Calu3 (cell line): ENCODE measurements at places on chromosomes 11 and 22.

DNA sequence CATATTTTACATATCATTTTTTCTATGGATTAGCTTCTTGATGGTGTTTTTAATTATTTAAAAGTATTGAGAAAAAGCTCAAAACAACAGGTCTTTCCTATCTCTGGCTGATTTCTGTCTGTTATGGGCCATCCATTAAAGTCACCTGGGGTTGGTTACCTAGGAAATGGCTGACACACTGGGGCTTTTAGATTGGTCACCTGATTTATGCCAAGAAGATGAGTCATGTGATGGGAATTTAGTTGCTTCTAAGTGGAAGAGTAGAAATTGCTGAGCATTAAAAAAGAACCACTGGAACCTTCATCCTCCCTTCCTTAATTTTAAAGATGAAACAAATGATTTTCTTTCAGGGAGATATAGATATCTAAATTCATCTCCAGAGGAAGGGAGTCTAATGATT lies 48.8 kb upstream of the LARGE1 start:
- no peaks in the 10 kb centered on the region for H3K36me3 ChIP-seq
- H3K4me1 ChIP-seq: no peaks in the 10 kb centered on the region
- peak; percentile 1 for DNase-seq
- no peak overlapping the region for H3K4me3 ChIP-seq
- no peak overlapping the region for H3K27ac ChIP-seq
- no peaks in the 10 kb centered on the region for H3K27me3 ChIP-seq

- no peak for DNase-seq
- no peaks in the 10 kb centered on the region for H3K27me3 ChIP-seq
- no peak overlapping the region for H3K27ac ChIP-seq
- no peak overlapping the region for H3K4me3 ChIP-seq
- no peaks in the 10 kb centered on the region for H3K4me1 ChIP-seq
These were observed 179.4 kb upstream of the SNX19 start for GRCh38 chr11:131095511-131096185.

GRCh38 chr11:22169833-22170232 lies 23.1 kb upstream of the ANO5 start:
- H3K4me1 ChIP-seq: no peaks in the 10 kb centered on the region
- no peaks in the 10 kb centered on the region for H3K36me3 ChIP-seq
- no peak overlapping the region for H3K27ac ChIP-seq
- DNase-seq: no peak
- no peak overlapping the region for H3K4me3 ChIP-seq
- H3K27me3 ChIP-seq: no peaks in the 10 kb centered on the region

DNA sequence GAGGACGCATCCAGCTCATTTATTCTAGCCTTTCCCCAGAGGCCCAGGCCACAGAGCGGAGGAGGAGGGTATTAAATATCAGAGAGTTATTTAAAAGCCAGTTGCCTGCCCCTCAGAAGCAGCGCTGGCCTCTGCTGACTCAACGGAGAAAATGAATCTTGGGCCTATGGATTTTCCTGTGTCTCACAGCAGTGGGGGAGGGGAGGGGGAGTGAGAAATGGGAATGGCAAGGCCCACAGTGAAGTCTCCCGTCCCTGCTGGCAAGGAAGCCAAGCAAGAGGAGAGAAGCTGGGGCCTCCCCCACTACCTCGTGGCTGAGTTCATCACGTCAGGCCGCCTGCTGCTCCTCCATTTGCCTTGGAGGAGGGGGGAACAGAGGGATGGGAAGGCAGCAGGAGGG lies 4.5 kb upstream of the TPBGL start:
- H3K27me3 ChIP-seq: peaks cover 89% of the 10 kb centered on the region
- no peak for DNase-seq
- H3K4me3 ChIP-seq: no peak overlapping the region
- peaks cover 4% of the 10 kb centered on the region for H3K36me3 ChIP-seq
- no peak overlapping the region for H3K27ac ChIP-seq

- H3K36me3 ChIP-seq: peaks cover 60% of the 10 kb centered on the region
- H3K27me3 ChIP-seq: no peaks in the 10 kb centered on the region
- no peak for DNase-seq
- peak overlapping the region; percentile 30 for H3K27ac ChIP-seq
- H3K4me1 ChIP-seq: no peaks in the 10 kb centered on the region
- no peak overlapping the region for H3K4me3 ChIP-seq
These were observed 14.8 kb downstream of the CCND1 start for GRCh38 chr11:69655479-69656428.

DNA sequence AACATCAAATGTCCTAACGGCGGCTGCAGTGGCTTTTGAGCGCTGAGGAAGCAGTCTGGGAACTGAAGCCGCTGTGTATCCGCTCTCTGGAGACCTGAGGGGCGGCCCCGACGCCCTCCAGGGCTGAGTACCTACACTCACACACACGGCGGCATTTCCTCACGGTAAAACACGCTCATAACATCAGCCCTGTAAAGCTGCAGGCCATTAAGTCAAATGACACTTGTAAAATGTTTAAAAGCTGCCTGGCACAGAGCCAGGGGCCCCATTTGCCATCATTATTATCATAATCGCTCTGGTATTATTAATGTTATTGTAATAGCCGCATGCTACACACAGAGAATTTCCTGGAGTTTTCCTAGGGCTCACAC lies 5.1 kb downstream of the CARS1 start:
- H3K27me3 ChIP-seq: no peaks in the 10 kb centered on the region
- DNase-seq: no peak
- H3K36me3 ChIP-seq: peaks cover 42% of the 10 kb centered on the region

GRCh38 chr22:46905415-46905814 lies 143.0 kb downstream of the TBC1D22A start:
- no peak for DNase-seq
- no peaks in the 10 kb centered on the region for H3K27me3 ChIP-seq
- H3K27ac ChIP-seq: no peak overlapping the region
- H3K4me1 ChIP-seq: no peaks in the 10 kb centered on the region
- peaks cover 11% of the 10 kb centered on the region for H3K36me3 ChIP-seq

DNA sequence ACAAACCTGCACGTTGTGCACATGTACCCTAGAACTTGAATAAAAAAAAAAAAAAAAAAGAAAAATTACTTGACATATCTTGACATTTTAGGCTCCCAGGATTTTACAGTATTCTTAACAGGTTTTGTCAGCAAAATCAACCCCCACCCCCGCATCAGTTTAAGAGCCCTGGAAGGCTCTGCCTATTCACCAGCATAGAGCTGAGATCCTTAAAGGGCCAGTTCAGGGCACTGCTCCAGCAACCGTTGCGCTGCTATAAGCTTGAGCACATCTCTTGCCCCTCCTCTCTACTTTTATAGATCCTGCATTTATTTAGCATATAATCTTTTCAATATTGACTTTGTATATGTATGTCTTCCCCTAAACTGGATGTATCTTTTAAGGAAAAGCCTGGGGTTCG lies 697 bp upstream of the PAFAH1B2 start:
- no peaks in the 10 kb centered on the region for H3K27me3 ChIP-seq
- H3K36me3 ChIP-seq: peaks cover 44% of the 10 kb centered on the region
- peak overlapping the region; percentile 90 for H3K4me3 ChIP-seq
- no peak for DNase-seq

- no peak for DNase-seq
- no peak overlapping the region for H3K4me3 ChIP-seq
- H3K27me3 ChIP-seq: no peaks in the 10 kb centered on the region
- peaks cover 42% of the 10 kb centered on the region for H3K36me3 ChIP-seq
- H3K27ac ChIP-seq: no peak overlapping the region
- H3K4me1 ChIP-seq: no peaks in the 10 kb centered on the region
These were observed 25.7 kb downstream of the ARHGAP1 start for GRCh38 chr11:46674463-46675287.

GRCh38 chr11:94730153-94730552 lies 38.0 kb upstream of the AMOTL1 start:
- H3K4me1 ChIP-seq: peaks cover 11% of the 10 kb centered on the region
- H3K27me3 ChIP-seq: no peaks in the 10 kb centered on the region
- no peak overlapping the region for H3K4me3 ChIP-seq
- no peaks in the 10 kb centered on the region for H3K36me3 ChIP-seq
- DNase-seq: no peak

GRCh38 chr11:73597956-73598718 lies at the start of gene FAM168A:
Gene FAM168A, minus strand, starts transcription at chr11:73598112. Its CDS starts 129,638 bp downstream, at chr11:73468474.
- DNase-seq: peak; percentile 92
- peak within 1 kb of the TSS; percentile 83 for H3K27ac ChIP-seq
- no peaks in the 10 kb centered on the region for H3K27me3 ChIP-seq

DNA sequence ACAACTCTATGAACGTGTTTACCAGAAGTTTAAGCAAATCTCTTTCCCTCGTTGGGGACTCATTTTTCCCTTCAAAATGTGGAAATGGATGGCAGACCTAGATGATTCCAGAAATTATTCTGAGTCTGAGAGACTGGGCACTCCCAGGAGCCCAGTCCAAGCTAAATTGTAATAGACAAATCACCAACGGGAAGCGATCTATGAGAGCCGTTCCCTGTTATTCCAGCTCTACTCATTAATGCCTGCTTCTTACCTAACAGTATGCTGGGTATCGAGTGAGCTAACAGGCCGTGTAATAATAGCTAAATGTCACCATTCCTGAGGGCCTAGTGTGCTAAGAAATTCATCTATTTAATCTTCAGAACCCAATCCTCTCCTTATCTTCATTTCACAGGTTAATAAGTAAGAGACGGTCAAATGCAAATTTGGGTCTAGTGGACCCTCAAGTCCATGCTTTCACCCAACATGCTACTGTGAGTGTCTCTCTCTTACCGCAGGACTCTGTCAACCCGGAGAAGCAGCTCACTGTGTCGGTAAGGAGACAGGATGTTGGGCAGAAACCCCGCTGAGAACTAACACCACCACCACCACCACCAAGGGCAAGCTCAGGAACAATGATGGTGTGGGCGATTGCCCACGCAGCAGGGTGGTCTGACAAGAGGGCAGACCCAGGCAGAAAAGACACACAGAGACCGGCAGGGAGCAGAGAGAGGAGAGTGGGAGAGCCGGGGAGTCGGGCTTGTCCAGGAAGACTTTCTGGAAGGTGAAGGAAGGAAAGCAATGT lies 57.1 kb upstream of the TIMP3 start:
- no peaks in the 10 kb centered on the region for H3K27me3 ChIP-seq
- H3K27ac ChIP-seq: peak overlapping the region; percentile 17
- peak overlapping the region; percentile 5 for H3K4me3 ChIP-seq
- H3K4me1 ChIP-seq: peaks cover 21% of the 10 kb centered on the region
- peaks cover 10% of the 10 kb centered on the region for H3K36me3 ChIP-seq
- DNase-seq: no peak

DNA sequence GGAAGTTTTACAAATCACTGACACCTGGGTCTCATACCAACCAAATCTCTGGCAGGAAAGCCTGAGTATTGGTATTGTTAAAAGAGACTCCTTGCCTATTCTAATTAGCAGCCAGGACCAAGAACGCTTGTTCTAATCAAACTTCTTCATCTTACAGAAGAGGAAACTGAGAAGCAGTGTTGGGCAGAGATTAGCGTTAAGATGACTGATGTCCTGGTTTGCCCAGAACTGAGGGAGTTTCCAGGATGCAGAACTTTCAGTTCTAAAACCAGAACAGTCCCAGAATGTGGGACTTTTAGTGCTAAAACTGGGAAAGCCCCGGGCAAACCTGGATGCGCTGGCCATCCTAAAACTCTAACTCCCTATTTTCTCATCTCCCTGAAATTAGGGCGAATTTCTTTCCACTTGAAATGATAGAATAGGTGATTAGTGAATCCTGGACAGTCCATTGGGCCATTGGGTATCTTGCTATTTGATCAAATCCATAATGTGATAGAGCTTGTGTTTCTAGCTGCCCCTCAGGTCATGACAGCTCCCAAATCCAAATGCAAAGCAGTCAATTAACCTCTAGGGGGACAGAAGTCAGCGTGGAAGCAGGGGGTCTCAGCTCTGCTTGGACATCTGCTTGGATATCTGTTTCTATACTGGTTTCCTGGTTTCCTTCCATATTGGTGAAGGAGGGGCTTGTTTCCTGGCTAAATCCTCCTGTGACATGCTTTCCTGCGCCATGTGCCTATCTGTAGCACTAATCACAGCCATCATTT lies 16.0 kb upstream of the TMPRSS13 start:
- DNase-seq: no peak
- H3K27me3 ChIP-seq: no peaks in the 10 kb centered on the region
- no peaks in the 10 kb centered on the region for H3K36me3 ChIP-seq
- H3K27ac ChIP-seq: no peak overlapping the region
- H3K4me1 ChIP-seq: peaks cover 8% of the 10 kb centered on the region

DNA sequence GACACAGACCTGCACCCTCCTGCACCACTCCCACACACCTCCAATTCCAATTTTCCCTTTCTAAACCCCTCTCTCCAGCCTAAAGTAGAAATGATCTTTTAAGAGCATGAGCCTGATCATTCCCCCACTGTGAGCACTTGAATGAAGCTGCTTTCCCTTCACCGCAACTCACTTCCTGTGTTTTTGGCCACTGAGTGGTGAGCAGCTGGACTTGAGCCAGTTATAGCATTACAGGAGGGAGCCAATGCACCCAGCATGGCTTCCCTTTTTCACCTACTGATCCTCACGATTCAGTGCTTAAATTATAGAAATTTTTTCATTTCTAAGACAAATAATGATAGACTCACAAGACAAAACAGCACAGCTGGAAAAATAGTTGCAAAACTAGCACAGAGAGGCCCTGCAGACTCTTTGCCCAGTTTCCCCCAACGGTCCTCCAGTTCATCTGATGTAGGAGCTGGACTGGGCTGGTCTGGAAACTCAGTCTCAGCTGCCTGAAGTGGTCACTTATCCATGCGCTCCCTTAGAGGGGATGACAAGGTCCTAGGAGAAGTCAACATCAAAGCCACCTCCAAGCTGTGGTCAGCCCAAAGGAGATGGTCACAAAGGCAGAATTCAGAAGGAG lies 9.7 kb upstream of the APOL4 start:
- H3K36me3 ChIP-seq: no peaks in the 10 kb centered on the region
- no peak for DNase-seq
- H3K27me3 ChIP-seq: peaks cover 46% of the 10 kb centered on the region

GRCh38 chr22:46522797-46523196 lies 14.6 kb downstream of the CELSR1 start:
- no peak for DNase-seq
- no peak overlapping the region for H3K4me3 ChIP-seq
- no peaks in the 10 kb centered on the region for H3K27me3 ChIP-seq
- peaks cover 8% of the 10 kb centered on the region for H3K4me1 ChIP-seq
- H3K36me3 ChIP-seq: peaks cover 4% of the 10 kb centered on the region

GRCh38 chr11:17528906-17529843 lies 15.0 kb downstream of the USH1C start:
- no peak for DNase-seq
- H3K4me1 ChIP-seq: no peaks in the 10 kb centered on the region
- no peaks in the 10 kb centered on the region for H3K27me3 ChIP-seq
- peaks cover 11% of the 10 kb centered on the region for H3K36me3 ChIP-seq
- no peak overlapping the region for H3K4me3 ChIP-seq
- H3K27ac ChIP-seq: no peak overlapping the region
